A673 (cell line): ENCODE measurements at places on chromosomes 13 and 19.

- no peak for DNase-seq
Observed at GRCh38 chr13:96730676-96731075, 263.6 kb downstream of the OXGR1 start.

- peak; percentile 72 for DNase-seq
Observed at GRCh38 chr19:53961523-53962356, 997 bp upstream of the CACNG8 start.

- peak; percentile 89 for DNase-seq
Observed at GRCh38 chr19:6947745-6948144, 60.4 kb downstream of the ADGRE1 start.

DNA sequence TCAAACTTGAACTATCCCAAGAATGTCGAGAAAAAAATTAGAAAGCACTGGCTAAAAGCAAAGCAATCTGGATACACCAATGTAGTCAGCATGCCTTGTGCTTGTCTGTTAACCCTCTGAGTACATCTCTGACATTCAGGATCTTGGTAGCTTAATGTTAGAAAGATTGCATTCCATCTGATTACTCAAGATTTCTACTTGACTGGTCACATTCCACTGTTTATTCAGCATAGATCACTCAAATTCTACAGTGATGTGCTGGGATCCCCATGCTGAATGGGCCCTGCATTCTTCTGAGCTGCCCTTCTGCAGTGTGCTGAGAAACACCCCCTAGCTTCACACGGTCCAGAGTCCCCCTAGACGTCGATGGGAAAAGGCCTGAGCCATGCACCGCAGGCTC lies 295.4 kb upstream of the MAB21L1 start:
- DNase-seq, result no peak

- DNase-seq, result no peak
Observed at GRCh38 chr19:54141356-54141755, 3.8 kb downstream of the CNOT3 start.

DNA sequence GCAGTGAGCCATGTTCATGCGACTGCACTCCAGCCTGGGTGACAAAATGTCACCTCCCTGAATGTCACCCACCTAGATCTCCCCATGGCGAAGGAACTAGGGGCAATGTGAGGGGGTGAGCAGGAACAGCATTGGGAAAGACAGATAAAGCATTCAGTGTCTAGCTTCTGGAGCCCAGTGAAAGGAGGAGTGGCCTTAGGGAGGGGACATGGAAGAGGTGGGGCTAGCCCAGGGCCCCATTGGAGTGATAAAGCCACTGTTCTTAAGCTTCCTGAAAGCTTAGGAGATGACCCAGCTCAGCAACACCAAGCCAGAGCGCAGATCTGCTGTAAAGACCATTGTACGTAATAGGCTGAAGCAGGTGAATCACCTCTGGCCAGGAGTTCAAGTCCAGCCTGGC lies 13.0 kb upstream of the KCNN1 start:
- DNase-seq, result peak; percentile 59

GRCh38 chr19:5775668-5776309 lies 8.8 kb downstream of the PRR22 start:
- DNase-seq, result peak; percentile 31

DNA sequence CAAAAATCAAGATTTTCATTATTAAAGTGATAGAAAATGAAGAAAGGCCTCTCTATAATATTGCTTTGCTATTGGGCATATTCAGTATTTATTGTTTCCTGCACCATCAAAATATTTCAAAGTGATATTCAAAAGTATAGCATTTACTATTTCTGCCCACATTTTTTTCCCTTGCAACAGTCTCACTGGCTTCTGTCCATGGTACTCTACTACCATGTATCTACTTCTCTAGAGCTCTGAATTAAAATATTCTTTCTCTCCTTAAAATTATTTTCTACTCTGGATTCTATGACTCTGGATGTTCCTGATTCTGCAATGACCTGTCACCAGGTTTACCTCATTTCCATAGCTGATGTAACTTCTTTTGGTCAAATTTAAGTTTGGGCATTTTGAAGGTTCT lies 1508.3 kb upstream of the PRR20A start:
- DNase-seq, result no peak

GRCh38 chr13:33367926-33368325 lies 82.4 kb upstream of the STARD13 start:
- no peak for DNase-seq

DNA sequence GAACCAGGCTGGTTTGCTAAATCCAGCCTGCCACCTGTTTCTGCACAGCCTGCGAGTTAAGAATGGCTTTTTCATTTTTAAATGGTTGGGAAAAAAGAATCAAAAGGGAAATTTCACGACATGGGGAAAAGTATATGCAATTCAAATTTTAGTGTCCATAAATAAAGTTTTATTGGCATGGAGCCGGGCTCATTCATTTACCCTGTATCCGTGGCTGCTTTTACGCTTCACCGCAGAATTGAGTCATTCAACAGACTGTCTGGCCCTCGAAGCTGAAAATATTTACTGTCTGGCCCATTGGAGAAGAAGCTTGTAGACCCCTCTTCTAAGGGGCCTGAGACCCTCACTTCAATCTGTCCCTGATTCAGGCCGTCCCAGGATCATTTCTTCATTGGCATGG lies 26.1 kb downstream of the IER2 start:
- DNase-seq, result peak; percentile 58

- no peak for DNase-seq
Observed at GRCh38 chr19:14115756-14116155, 1.8 kb downstream of the PRKACA start.

- DNase-seq, result no peak
Observed at GRCh38 chr19:5947435-5947834, 30.5 kb downstream of the RANBP3 start.

GRCh38 chr13:99383511-99383921 lies 76.3 kb upstream of the GPR183 start:
- DNase-seq, result no peak

DNA sequence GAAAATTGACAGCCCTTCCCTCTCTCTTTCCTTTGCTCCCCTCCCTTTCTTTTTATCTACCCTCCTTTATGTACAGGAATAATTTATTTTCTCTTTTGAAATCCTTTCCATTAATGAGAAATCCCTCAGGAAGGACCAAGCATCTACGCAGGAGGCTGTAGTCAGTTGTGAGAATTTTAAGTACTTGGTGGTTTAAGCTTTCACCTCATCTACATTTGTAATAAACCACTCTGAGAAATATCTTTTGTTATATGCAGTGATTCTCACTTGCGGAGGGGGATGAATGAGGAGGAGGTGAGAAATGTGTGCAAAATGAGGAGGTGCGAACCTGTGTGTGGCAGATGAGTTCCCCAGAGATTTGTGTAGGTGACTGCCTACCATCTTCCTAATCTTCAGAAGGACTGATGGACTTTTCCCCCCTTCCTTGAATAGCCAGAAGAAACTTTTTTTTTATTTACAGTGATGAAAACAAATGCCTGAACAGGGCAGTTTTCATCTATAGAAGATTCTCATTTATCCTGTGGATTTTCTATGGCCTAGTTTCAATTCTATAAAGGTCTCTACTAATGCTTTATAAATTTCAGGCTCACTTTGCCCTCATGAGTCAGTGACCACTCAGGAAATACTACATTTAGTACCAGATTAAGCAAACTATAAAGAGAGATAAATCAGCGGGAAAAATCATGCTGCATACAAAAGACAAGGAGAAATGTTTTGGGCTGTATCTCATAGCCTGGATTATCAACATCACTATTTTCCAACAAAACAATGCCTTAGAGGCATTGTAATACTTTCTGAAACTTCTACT lies 118.3 kb downstream of the LHFPL6 start:
- DNase-seq, result peak; percentile 66

- DNase-seq, result no peak
Observed at GRCh38 chr13:105663182-105663581, 872.3 kb downstream of the EFNB2 start.

DNA sequence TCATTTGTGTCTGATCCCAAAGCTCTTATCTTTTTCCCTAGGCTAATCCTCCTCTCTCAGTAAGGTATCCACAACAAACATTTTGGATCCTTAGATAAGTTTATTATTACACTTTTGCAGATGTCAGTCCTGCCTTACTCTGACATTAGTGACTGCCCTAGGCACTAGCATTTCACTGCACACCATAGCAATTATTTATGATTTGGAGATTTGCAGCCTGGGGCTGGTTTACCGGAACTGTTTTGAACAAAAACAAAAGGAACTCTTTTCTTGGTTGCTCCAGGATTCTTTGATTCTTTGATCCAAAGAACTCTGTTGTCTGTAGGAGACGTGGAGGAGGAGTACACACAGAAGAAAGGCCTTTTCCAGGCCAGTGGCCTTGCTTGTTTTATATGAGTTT lies 80.4 kb downstream of the EDNRB start:
- no peak for DNase-seq

DNA sequence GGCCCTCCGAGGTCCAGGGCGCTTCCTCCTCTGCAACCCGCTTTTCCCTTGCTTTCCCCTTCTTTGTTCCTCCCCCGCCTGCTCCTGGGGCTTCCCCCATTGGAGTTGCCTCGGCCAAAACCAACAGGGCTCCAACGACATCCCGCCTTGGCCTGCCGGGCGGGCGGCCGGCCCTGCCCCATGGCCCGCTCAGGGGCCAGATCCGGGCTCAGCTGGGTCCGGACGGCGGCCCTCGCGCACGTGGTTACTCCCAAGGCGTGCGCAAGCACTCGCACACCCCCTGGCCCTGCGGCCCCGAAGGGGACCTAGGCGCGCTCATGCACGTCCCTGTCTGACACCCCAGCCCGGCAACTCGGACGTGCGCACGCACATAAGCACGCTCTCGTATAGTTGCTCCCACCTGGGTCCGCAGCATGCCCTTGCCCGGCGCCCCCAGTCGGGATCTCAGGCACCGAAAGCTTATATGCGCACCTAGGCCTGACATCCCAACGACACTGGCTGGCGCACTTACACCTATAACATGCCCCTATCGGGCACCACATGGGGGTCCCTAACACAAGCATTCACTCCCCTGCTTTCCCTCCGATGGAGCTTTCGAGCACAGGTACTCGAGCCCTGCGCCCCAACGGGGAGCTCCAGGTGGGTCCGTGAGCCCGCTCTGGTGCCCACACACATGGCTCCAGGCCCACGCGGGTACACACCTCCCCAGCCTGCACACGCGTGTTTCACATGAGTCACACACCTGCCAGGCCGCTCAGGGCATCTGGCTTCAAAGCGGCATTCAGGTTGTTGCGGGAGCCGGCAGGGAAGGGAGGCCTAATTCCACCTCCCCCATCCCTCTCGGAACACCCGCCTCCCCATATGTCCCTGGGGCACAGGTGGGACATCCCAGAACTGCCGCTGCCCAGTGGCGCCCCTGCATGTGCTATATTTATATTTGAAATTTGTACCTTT lies 15.0 kb downstream of the NFIX start:
- DNase-seq, result no peak

- DNase-seq, result no peak
Observed at GRCh38 chr19:4596033-4596904, 36.8 kb upstream of the SEMA6B start.

DNA sequence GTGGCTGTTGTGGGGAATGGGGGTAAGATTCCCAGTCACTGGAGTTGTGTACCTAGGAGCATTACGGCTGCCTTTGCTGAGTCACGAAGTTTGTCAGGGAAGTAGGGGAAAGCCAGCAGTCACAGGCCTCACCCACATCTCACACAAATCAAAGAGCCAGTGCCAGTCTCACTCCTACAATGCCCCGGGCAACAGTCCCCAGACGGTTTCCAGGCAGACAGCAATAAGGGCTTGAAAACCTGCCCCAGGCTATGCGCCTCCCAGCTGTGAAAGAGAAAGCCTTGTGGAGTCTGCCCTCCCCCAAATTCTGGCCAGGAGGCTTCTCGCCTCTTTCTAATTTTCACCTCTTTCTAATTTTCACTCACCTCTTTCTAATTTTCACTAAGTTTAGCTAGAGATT lies 142.3 kb upstream of the EDNRB start:
- no peak for DNase-seq

- peak; percentile 48 for DNase-seq
Observed at GRCh38 chr19:34428549-34429285, 536 bp downstream of the UBA2 start.

- peak; percentile 78 for DNase-seq
Observed at GRCh38 chr19:45059258-45059965, 16.9 kb downstream of the ZNF296 start.

- DNase-seq, result no peak
Observed at GRCh38 chr19:39160523-39160861, 34.9 kb downstream of the PAK4 start.

- DNase-seq, result no peak
Observed at GRCh38 chr13:113555141-113555540, 29.4 kb upstream of the TFDP1 start.

DNA sequence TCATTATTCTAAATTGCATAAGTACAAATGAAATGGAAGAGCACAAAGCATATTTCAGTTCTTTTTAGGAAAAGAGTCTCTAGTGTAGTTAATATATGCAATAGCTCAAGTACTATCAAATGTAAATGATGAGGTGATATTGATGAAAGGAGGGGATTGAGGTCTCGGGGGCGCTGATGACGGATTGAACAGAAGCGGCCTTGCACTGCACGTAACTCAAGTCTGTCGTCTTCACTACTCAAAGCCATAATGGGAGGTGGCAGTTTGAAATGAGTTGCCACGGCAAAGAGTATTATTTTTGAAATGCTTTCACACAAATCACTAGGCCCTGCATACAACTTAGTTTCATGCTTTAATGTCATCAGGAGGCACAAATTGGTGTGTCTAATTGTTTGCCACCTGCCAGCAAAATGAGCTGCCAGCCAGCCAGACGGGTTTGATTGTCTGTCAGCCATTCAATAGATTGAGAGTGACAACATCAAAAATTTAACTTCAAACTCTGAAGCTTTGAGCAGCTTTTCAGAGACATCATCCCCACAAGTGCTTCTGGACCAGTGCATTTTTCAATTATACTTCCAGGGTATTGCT lies 256.6 kb downstream of the NBEA start:
- DNase-seq, result no peak

DNA sequence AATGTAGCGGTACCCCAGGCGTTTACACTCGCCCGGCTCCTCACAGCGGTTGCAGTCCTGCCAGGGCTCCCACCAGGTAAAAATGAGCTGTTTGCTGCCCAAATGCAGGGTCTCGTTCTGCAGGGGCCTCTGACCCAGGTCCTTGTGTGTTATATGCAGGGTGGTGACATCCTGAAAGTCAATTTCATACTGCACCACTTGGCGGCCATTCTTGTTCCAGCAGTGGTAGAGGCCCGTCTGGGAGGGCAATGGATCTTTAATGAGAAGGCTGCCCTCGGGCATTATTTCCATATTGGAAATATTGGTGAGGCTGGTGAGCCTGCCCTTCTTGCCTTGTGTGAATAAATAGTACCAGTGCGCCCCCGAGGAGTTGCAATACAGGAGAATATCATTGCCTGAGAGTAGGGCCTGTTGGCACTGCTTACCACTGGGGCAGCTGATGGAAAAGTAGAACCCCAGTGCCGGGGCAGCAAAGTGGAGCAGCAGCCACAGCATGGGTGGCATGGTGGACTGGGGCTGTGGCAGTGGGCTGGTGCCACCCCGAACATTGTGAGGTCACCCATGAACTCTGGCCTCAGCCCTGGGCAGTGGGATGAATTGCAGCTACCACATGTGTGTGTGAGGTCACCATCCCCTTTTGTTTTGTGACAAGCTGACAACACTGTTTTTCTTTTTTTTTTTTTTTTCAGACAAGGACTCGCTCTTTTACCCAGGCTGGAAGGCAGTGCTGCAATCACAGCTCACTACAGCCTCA lies at the start of gene FAM187B:
Gene FAM187B (minus strand): TSS at position 563 of the 754 bp plus-strand sequence. CDS start 59 bp downstream, at position 504.
- no peak for DNase-seq

GRCh38 chr13:95185311-95185710 lies 115.9 kb downstream of the ABCC4 start:
- DNase-seq, result no peak

GRCh38 chr13:90230311-90230710 lies 1117.2 kb upstream of the MIR17HG start:
- no peak for DNase-seq

GRCh38 chr13:114229506-114229905 lies 5.2 kb upstream of the CDC16 start:
- no peak for DNase-seq

- DNase-seq, result no peak
Observed at GRCh38 chr19:47398707-47399597, 20.4 kb downstream of the MEIS3 start.
